ENCODE measurements at places on chromosomes 3 and 15.

- DNase-seq: peak; percentile 49
These were observed 1.8 kb downstream of the GPR171 start for GRCh38 chr3:151201051-151201730.

GRCh38 chr3:145959457-145960088, 201.4 kb downstream of the PLOD2 start:
- no peak for DNase-seq

DNA sequence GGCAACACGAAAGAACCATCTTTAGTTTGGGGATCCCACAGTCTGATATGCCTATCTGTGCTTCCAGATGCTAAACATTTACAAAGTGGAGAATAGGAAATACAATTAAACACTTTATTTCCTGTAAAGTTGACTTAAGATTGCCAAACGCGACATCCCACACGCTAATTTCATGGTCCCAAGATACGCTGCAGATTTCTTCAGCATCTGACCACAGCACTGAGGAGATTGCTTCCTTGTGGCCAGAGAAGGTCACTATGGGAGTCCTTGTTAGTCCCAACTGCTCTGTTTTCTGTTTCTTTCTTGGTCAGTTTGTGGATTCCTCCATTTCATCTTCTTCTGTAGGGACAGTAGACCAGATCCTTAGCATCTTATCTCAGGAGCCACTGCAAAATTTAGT, 43.3 kb downstream of the ASB7 start:
- DNase-seq: no peak

DNA sequence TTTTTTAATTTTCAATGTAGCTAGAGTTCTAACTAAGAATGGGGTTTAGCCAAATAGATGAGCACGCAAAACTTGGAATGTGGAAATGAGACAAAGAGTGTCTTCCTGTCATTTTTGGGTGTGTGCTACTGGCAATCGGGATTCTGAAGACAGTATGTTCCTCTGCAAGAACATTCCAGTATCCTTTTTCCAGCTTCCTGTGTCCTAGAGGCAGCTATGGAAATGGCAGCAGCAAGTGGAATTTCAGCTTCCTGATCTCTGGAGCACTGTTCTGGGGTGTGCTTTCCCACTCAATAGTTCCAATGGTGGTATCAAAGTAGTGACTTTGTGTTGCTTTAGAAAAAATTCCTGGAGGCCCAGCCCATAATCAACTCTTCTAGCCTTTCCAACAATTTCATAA, 642.9 kb upstream of the KCNMB2 start:
- DNase-seq: no peak

GRCh38 chr3:6262010-6262409, 598.9 kb upstream of the GRM7 start:
- no peak for DNase-seq

GRCh38 chr3:54447427-54447826, 325.1 kb downstream of the CACNA2D3 start:
- DNase-seq: no peak

Data from activated CD4-positive, alpha-beta T cell treated with anti-CD3 and anti-CD28 coated beads, Interleukin-2, Interleukin-6, amounts not matched to agents 100 ng/mL and 50 ng/mL, durations not matched to agents 16 hours and 8 hours (primary cell).